ENCODE measurements at places on chromosomes 7 and 10.

DNA sequence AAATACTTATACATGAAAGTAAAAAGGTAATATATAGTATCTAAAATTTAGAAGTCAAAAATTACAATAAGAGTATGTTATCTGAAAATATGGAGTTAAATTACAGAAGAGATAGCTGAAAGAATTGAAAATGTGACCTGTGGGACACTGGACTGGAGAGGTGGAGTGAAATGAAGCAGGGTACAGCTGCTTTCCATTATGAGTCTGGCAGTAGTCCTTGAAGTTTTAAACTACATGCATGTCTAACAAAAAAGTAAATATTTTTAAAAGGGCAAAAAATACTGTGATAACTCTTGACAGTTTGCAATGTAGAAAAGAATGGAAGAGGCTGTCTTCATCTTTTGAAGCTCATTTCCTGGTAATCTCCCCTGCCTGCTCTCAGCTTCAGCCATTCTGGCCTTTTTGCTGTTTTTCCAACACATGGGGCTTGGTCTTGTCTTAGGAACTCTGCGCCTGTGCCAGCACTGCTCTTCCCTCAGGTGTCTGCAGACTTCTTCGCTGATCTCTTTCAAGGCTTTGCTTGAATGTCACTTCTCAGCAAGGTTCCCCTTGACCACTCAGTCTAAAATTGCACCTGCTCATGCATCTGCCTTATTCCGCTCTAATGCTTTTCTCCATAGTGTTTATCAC lies 36.9 kb downstream of the PTPRZ1 start:
- no peak for DNase-seq

DNA sequence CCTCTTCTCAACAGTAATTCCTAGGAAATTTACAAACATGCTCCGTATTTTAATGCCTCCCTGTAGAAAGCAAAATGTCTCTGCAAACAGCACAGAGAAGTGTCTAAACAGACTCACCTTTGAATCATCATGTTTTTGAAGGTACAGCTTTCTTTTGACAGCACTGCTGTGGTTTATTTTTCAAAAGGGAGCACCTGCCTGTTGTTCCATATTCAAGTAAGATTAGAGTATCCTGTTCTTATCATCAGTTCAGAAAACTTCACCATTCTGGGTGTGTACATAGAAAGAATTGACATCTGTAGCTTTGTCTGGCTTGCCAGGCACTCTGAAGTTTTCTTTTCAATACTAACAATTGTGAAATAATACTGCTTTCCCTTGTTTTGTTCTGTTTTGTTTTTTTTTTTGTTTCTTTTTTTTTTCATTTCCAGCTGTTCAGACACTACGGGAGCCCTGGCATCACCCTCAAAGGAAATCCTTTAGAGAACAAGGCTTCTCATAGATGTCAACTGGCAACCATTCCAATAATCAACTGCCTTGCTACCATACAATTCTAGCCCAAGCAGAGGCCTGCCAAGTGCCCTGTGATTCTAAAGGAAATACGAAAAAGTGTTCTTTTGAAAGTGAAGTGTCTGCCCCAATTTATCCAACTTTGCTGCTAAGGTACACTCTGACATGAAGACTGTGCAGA lies 275.9 kb downstream of the PRPF18 start:
- peak; percentile 30 for DNase-seq

GRCh38 chr10:63468947-63469346 lies 3.2 kb upstream of the JMJD1C start:
- DNase-seq, result no peak

- no peak for DNase-seq
Measured at GRCh38 chr7:64294701-64295420, 18.9 kb upstream of the ZNF736 start.

DNA sequence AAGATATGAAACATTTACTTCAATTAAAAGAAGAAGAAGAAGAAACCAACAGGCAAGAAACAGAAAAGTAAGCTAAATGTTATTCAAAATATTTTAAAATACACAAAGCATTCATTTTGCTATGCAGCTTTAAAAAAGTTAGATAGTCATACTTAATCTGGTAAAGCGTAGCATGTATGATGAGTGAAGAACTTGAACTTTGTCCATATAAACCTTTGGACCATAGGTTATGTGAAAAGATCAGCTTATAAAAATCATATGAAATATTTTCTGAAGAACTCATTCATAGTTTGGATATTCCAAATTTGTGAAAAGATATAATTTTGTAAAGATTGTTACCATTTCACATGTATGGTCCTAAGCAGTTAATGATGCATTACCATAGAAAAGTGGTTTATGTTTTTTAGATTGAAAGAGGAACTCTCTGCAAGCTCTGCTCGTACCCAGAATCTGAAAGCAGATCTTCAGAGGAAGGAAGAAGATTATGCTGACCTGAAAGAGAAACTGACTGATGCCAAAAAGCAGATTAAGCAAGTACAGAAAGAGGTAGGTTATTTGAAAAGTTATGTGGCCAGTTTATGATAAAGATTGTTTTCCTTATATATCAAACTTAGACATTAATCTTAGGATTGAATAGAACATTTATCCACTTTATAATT lies 37.3 kb downstream of the KIF20B start:
- DNase-seq, result no peak

- no peak for DNase-seq
Measured at GRCh38 chr10:63574011-63574410, 52.8 kb downstream of the REEP3 start.

DNA sequence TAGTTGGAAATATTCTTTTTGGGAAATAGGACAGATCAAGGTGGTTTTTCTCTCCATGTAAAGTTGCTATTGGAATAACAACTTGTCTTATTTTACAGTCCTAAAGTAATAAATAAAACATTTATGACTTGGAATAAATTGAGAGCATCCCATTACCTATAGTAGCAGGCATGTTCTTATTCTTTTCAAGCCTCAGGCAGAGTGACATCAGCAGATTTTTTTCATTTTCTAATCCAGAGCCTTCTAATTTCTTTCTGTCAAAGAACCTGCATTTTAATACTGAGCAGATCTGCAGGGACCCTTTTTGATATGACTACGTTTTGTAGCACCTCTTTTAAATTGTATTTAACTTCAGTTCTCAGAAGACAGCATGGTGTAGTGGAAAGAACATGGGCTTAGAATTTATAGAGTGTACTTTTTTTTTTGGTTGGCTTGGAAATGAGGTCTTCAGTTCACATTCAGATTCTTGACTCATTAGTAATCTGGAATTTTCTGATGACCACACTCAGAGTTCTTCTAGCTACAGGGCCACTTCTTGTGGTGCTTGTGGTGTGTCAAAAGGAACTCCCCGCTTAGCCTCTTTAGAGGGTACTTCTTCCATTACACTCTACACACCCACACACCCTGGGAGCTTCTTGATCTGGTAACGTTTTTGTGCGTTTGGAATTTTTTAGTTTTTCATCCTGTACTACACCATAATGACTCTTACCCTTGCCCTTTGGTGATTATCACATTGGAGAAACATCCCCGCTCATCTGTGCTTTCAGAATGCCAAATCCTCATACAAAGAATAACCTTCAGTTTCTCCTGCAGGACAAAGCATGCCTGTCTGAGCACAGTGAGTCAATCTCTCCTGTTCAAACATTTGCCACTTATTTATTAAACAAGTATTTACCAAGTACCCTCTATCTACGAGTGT lies 34.6 kb downstream of the AGK start:
- no peak for DNase-seq

DNA sequence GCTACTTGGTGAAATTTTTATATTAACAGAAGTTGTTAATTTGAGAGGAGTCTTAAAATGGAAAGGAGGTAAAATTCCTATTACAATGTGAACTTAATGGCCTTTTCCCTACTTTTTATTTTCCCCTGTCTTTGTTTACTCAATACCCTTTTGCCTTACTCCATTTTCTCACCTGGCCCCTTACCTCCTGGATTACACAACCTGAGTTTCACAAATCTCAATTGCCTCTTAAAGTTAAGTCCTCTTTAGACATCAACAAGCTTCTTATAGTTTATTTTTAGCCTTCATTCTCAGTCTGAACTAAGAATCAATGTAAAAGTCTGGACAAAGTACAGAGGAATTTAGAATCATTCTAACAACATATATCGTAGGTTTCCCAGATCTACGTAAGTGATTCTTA lies 247.0 kb downstream of the PCDH15 start:
- DNase-seq, result no peak

- DNase-seq, result no peak
Measured at GRCh38 chr7:149292462-149292823, 30.4 kb downstream of the ZNF783 start.

DNA sequence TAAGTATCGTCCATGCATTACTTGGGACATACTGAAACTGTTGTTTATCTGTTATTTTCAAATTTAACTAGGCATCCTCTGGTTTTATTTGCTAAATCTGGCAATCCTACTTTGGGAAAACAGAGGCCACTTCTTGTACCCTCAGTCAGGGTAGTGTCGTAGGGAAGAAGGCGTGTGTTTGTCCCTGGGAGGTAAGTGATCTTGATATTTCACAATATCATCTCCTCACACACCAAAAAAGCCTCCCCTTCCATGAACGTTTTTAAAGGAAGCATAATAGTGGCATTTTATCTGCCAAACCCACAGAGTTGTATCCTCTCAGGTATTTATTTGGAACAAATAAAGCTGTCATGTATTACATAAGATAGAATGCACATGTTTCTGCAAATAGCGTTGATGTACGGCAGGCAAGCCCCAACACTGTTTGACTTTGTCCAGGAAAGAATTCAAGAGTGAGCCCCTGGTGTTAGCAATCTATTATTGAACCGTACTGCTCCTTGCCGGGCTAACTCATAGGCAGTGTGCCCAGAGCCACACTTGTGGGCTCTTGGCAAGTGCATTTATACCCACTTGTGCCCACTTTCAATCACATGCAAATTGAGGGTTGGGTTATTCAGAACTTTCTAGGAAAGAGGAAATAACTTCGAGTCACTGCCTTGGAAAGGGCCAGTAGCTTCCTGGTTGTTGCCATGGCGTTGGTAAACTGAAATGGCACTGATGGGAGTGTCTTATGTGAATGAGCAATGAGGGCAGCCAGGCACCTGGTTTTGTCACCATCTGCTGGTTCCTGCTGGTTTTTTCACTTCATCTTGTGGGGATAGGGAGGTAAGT lies 266.0 kb downstream of the USP6NL start:
- DNase-seq, result no peak
